Lung (tissue), 17 donors: ENCODE measurements at places on chromosomes 1 and 21.

- peak; percentile 86 for DNase-seq
Observed at GRCh38 chr1:165144757-165145397, 211.6 kb downstream of the LMX1A start.

DNA sequence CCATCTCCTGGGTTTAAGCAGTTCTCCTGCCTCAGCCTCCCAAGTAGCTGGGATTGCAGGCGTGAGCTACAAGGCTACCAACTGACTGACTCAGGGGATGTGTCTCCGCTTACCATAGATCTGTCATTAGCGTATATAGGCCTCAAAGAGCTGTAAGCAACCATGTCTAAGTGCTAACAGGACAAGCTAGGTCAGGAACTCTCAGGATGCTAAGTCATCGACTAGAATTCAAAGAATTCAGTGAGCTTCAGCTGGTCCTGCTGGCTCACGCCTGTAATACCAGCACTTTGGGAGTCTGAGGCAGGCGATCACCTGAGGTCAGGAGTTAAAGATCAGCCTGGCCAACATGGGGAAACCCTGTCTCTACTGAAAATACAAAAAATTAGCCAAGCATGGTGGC lies 29.5 kb downstream of the CAPN2 start:
- DNase-seq = no peak

DNA sequence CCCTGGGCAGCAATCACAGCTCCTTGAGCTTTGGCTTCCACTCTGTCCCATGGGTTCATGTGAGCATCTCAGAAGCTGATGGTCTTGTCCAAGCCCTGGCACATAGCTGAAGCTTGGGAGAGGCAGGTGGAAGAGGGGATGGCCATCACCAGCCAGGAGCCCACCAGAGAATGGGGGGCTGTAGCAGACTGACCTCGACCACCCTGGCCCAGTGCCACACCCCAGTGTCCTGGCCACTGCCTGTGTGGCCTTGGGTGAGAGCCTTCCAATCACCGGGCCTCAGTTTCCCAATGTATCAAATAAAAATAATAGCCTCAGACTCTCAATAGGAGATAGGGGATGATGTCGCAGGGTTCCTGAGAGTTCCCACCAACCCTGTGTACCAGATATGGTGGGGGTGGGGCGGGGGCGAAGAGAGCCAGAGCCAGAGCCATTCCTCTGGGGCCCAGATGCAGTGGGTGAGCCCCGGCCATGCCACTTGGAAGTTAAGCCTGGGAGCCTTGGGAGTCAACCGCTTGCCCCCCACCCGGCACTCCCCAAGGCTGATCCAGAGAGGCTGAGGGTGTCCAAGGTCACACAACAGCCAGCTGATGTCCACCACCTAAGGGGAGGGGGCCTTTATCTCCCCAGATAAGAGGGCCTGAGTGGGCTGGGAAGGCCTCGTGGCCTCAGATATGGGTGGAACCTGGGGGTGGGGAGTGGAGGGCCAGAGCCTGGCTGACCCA lies 9.3 kb upstream of the EDN2 start:
- no peak for DNase-seq

DNA sequence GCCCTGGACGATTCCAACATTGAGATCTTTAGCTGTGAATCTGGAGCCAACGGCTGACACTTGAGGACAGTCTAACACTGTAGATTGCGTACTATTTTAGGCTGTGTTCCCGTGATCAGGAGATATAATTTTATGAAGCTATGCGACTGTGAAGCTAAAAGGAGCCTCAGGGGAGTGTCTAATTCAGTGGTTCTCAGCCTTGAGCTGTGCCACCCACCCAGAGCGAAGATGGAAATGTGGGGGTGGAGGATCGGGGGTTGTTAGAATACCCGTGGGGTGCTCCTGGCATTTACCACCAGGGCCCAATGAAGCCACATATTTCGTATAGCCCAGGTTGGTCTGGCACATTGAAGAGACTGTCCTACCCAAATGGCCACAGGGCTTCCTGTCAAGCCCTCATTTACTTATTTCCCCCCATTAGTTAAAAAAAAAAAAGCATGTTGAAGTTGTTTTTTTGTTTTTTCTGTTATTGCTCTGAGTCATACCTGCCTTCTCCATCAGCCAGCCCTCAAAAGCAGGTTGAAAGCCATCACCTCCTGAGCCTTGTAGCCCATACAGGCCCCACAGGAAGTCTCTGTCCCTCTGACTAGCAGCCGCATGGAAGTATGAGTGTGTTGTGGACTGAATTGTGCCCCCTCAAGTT lies 141.7 kb downstream of the GALNT2 start:
- no peak for DNase-seq

DNA sequence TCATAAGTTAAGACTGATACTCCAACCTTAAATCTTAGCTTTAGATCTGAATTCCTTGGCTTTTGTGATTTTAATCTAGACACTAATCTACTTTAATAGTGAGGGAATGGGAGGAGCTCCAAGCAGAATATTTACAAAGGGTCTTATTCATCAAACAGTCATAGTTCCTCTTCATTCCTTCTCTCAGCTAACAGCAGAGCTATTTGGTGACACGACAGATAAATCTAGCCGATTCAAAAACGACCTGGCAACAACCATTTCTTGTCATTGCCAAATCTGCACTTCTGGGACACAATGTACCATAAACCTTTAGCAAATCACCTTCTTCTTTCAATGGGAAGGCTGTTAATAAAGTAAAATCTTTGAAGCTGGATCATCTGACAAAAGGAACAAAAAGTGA lies 52.8 kb upstream of the FOXD3 start:
- DNase-seq = no peak

DNA sequence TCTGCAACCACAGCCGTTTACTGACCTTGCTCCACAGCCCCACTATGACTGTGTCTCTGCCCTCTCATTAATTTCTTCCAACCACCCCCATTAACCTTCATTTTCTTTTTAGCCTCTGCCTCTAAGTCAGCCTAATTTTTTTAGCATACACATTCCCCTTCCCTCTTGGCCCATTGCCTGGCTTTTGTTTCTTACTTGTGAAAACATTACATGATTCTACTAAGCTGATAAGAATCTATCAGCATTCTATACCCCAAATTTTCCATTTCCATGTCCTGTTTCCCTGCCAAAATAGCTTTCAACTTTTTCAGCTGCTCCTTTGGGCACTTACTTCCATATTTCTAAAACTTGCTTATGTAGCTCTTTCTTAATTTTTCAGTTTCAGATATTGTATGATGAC lies 79.8 kb downstream of the PCP4 start:
- DNase-seq = peak; percentile 25

DNA sequence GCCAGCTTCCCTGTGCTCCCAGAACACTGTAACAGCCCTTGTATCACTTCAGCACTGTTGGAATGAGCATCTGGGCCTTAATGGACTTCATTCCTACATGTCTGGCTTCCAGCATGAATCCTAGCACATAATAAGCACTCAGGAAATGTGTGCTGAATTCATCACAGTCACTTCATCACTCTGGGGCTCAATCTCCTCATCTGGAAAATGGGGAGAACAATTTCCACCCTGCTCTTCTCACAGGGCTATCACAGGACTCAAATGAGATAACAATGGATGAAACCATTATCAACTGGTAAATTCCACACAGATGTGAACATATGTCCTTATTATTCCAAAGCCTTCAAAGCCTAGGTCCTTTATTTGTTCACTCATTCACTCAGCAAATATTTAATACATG lies 12.4 kb downstream of the RAB3B start:
- DNase-seq = no peak

GRCh38 chr1:226051365-226051764 lies 11.2 kb upstream of the H3-3A start:
- DNase-seq = no peak

DNA sequence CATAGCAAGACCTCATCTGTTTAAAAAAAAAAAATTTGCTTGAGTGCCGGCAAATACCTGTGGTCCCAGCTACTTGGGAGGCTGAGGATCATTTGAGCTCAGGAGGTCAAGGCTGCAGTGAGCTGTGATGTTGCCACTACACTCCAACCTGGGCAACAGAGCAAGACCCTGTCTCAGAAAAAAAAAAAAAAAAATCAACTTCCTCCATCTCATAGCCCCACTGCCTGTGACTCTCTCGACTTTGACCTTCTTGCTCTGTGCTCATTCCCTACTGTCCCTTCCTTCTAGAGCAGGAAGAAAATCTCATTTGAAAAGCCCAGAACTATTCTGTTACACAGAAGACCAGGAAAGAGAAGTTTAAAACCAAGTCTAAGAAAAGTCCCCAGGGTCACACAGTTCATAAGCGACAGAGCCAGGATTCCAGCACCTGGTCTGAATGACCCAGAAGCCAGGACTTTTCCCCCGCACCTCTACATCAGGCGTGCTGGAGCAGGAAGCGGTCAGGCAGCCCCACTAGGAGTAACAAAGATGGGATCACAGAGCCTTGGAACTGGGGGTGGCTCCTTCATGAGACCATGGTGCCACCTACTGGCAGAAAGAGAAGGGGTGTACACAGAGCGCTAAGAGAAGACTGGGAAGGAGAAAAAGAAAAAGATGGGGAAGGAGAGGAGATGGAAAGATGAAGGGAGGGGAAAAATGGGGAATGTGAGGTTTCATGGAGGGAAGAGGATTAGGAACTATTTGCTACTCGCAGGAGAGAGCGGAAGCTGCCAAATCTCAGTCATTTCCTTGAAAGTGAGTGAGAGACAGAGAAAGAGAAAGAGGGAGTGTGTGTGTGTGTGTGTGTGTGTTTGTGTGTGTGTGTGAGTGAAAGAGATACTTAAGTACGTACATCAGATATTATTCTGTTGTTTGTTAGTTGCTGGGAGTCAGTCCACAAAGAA lies 3.1 kb upstream of the P3R3URF start:
- DNase-seq = peak; percentile 93

GRCh38 chr1:168428063-168428731 lies 115.6 kb downstream of the XCL2 start:
- no peak for DNase-seq

DNA sequence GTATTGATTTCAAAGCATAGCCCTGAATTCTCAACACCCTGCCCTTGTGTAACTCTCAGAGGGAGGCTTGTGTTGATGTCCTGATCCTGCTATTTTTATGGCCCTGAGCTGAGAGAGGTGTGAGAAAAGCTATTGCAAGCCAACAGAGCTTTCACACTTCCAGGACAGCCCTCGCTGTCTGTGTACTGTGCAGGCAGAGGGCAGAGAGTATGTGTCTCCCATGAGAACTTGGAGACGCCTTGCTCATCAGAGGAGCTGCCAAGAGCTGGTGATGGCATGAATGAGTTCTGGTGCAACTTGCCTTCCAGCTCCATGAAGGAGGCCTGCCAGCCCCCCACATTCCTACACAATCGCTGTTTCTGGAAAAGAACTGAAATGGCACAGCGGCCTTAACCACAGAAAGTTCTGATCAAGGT lies 144.1 kb upstream of the AJAP1 start:
- DNase-seq = no peak

GRCh38 chr1:205047764-205048231 lies 4.8 kb downstream of the CNTN2 start:
- DNase-seq = no peak

GRCh38 chr1:212951126-212951946 lies 995 bp downstream of the VASH2 start:
- DNase-seq = peak; percentile 33

DNA sequence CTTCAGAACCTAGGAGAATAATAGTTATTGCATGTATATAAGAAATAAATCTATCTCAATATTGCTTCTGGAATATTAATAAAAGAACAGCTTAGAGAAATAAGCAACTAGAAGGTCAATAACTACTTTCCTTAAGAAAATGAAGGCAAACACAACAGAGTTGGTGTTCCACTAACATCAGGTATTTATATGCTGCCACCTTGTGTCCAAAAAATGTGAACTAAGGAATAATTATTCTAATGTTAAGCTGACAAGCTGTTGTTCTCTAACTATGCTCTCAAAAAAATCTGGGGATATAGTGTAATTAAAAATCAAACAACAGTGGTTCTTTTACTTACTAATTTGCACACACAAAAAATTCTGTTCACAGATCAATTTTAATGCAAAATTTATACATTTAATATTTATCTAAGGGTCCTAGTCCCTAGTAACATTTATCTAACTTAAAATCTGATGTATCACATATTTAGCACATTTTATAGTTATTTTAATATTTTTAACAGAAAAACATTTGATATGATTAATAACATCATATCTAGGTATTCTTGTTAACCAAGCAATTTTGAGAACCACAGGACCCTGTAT lies 39.6 kb downstream of the UCHL5 start:
- peak; percentile 84 for DNase-seq

GRCh38 chr1:60224523-60224922 lies 151.0 kb upstream of the C1orf87 start:
- DNase-seq = no peak

DNA sequence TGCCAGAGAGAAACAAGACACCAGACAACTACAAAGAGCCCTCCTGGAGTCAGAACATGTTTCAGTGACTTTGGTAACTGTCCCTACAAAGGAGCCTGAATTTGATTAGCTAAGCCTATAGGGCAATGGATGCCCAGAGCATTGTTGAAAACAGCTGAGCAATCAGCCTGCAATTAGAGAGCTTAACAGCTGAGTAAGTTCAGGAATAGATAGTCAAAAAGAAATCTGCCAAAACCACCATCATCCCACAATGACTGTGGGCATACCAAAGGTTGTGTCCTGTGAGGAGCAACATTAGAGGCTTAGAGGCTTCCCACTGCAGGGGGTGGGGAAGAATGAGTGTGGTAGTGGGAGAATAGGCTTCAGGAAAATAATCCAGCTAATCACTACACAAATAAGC lies 32.1 kb downstream of the SH3BP5L start:
- no peak for DNase-seq

DNA sequence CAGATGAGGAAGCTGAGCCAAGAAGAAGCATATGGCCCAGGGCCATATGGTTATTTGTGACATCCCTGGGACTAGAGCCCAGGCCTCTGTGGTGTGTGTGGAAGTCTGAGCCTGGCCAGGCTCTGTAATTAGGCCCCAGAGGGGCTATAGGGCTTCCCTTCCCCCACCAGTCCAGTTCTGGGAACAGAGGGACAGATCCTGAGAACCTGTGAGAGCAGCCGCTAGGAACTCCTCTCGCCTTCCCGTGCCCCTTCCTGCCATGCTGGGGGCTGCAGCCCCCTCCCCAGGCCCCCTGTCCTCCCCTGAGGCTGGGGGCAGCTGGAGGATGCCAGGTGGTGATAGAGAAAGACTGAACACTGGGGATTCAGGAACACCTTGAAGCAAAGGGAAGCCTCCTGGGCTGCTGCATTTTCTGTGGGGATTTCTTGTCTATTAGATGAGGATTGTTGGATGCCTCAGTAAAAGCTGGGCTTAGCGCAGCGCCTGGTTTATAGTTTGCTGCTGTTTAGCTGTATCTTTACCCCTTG lies 33.3 kb downstream of the COQ8A start:
- peak; percentile 43 for DNase-seq

DNA sequence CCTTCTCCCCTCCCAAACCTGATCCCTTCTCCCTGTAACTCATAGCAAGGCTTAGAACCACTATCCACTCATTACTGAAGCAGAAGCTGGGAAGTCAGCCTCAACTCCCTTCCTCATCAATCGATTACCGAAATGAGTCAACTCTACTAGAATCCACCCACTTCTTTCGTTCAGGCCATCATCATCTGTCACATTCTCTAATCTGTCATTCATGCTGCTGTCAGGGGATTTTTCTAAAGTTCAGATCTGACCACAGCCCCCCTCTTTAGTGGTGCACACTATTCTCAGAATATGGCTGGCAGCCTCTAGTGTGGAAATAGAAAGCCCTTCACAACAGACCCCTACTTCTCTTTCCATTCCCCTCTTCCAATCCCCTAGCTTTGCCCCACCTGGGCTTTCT lies 5.1 kb downstream of the NT5C1A start:
- DNase-seq = no peak
